ENCODE measurements at places on chromosomes 6 and 20. TPM values are rescaled to one million over a fixed set of nuclear protein-coding genes. Genes with fewer than 3 reads are reported as not detected.

BMP2 gene
- total RNA-seq, result 2.5 TPM

C6orf118 gene
- not detected for total RNA-seq

ANKEF1 gene
- total RNA-seq, result 6.6 TPM

CDSN gene
- not detected for total RNA-seq

UNC5CL gene
- not detected for total RNA-seq

AKAP12 gene
- 380 TPM for total RNA-seq

ADGB gene
- total RNA-seq, result not detected

SERPINB6 gene
- 38.7 TPM for total RNA-seq

GDAP1L1 gene
- not detected for total RNA-seq

FNDC1 gene
- total RNA-seq, result under 0.01 TPM

RAET1G gene
- total RNA-seq, result 0.86 TPM

TNNC2 gene
- total RNA-seq, result not detected

GSTA3 gene
- not detected for total RNA-seq

GPX5 gene
- not detected for total RNA-seq

BCAS4 gene
- 10.9 TPM for total RNA-seq

MUC21 gene
- total RNA-seq, result not detected

ZNF391 gene
- 0.74 TPM for total RNA-seq

TRAPPC3L gene
- total RNA-seq, result not detected

PSORS1C2 gene
- not detected for total RNA-seq

MCCD1 gene
- total RNA-seq, result not detected

PNPLA1 gene
- not detected for total RNA-seq

L3MBTL3 gene
- not detected for total RNA-seq

PTPRT gene
- not detected for total RNA-seq

SYNCRIP gene
- total RNA-seq, result 153 TPM

SALL4 gene
- total RNA-seq, result 0.86 TPM

KIAA0408 gene
- total RNA-seq, result 5.9 TPM

DEF6 gene
- total RNA-seq, result 23.6 TPM

TSBP1 gene
- not detected for total RNA-seq

PTCHD4 gene
- total RNA-seq, result not detected

PNLDC1 gene
- not detected for total RNA-seq

CYP24A1 gene
- total RNA-seq, result 1.0 TPM

PHF10 gene
- total RNA-seq, result 33.4 TPM

VSX1 gene
- not detected for total RNA-seq

RAET1E gene
- 1.4 TPM for total RNA-seq

GRM1 gene
- total RNA-seq, result not detected

ME1 gene
- total RNA-seq, result 19.9 TPM

TCF21 gene
- not detected for total RNA-seq

DUSP15 gene
- total RNA-seq, result 1.9 TPM

MEI4 gene
- 0.11 TPM for total RNA-seq

TRIM31 gene
- total RNA-seq, result not detected

CENPQ gene
- 21.5 TPM for total RNA-seq

RAMACL gene
- 0.34 TPM for total RNA-seq

GSTA1 gene
- not detected for total RNA-seq

GSTA2 gene
- total RNA-seq, result not detected

TAAR2 gene
- not detected for total RNA-seq

RBCK1 gene
- total RNA-seq, result 42.9 TPM

MRPS10 gene
- 95.7 TPM for total RNA-seq

PDYN gene
- total RNA-seq, result not detected

ETV7 gene
- 0.69 TPM for total RNA-seq

TMEM151B gene
- total RNA-seq, result 0.23 TPM

OR2H2 gene
- total RNA-seq, result not detected

FOXA2 gene
- 0.33 TPM for total RNA-seq

PABPC1L gene
- 1.2 TPM for total RNA-seq

OR2J2 gene
- total RNA-seq, result not detected

Measured in Daoy (cell line).